ENCODE measurements at places on chromosomes 2 and 18.

DNA sequence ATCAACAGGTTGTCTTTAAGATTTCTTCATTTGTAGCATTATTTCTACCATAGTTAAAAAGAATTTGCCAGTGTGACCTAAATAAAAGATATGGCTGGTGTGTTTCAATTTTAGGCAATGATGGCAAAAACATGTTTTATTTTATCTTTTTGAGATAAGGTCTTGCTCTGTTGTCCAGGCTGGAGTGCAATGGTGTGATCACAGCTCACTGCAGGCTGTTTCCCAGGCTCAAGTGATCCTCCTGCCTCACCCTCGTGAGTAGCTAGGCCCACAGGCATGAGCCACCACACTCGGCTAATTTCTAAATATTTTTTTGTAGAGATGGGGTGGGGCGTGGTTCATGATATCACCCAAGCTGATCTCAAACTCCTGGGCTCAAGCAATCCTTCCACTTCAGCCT, 47.0 kb upstream of the COBLL1 start:
- no peak for DNase-seq

- DNase-seq, result no peak
These were observed 90.1 kb downstream of the TCF4 start for GRCh38 chr18:55497825-55498403.

GRCh38 chr18:407626-408224, 92.8 kb downstream of the COLEC12 start:
- no peak for DNase-seq

DNA sequence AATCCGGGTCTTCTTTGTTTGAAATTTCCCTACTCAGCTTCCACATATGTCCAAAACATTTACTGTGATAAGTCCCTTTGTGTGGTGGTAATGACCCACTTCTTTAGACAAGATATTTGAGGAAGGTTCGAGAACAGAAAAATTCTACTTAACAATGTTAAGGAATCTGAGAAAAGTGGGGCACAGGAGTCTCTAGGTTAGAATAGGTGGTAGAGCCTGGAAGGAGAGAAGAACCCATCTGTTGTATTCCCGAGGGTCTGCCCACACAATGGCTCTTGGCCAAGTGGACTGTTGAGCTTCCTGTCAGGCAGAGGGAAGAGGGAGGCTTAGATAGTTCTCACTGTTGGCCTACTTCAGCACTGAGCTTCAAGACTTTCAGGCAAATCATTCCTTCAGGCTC, 4.3 kb downstream of the IGFBP2 start:
- no peak for DNase-seq

GRCh38 chr18:36519358-36519757, 221.8 kb downstream of the FHOD3 start:
- DNase-seq, result no peak

DNA sequence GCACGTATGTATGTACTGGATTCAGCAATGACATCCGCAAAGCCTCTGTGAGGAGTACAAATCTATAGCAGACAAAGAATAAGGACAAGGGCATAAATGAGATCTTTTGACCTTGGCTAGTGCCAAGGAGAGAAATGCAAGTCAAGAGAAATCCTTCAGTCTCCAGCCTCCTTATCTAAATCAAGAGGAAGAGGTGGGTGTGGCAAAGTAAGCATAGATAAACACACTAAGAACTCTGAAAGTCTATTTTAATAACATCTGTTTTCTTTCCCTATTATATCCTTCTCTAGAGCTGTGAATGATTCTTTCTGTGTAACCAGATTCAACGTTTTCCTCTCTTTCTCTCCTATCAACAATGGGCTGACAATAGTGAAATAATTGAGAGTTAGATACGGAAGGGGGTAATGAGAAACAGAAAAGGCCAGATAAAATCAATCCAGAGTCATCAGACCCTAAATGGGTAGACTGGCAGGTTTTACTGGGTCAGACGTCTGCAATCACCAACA, 118.5 kb upstream of the ZFP36L2 start:
- no peak for DNase-seq
